Stimulated activated CD8-positive, alpha-beta memory T cell treated with anti-CD3 and anti-CD28 coated beads, Interleukin-15, amount 100 ng/mL, for 48 hours (primary cell): ENCODE measurements at places on chromosomes 5 and 9.

GRCh38 chr5:105448271-105448670 is 1885.7 kb upstream of the NUDT12 start:
- no peak for DNase-seq

DNA sequence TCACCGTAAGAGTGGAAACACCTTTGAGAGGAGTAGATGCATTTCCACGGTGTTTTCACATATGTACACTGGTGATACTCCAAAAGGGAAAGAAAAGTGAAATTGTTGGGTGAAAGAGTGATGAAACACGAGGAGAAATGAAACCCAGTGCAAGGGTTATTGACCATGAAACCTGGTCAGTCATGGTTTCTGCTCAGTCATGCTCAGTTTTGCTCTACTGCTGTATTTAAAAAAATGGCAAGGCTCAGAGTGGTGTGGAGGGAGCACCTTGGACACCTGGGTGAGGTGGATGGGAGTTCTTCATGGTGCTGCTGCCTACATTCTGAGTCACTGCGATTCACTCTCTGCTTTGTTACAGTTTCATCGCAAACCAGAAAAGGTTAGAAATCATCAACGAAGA is 32.3 kb downstream of the NTRK2 start:
- no peak for DNase-seq

DNA sequence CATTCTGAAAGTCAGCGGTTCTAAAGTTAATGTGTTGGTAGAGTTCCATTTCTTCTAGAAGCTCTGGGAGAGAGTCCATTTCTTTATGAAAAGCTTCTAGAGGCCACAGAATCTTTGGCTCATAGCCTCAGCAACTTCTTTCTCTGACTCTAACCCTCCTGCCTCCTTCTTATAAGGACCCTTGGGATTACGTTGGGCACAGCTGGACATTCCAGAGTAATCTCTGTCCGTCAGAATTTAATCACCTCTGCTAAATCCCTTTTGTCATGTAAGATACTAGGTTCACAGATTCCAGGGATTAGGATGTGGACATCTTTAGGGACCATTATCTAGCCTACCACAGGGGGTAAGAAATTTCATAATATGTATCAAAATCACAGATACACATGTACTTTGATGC is 22.6 kb upstream of the ANKDD1B start:
- no peak for DNase-seq

DNA sequence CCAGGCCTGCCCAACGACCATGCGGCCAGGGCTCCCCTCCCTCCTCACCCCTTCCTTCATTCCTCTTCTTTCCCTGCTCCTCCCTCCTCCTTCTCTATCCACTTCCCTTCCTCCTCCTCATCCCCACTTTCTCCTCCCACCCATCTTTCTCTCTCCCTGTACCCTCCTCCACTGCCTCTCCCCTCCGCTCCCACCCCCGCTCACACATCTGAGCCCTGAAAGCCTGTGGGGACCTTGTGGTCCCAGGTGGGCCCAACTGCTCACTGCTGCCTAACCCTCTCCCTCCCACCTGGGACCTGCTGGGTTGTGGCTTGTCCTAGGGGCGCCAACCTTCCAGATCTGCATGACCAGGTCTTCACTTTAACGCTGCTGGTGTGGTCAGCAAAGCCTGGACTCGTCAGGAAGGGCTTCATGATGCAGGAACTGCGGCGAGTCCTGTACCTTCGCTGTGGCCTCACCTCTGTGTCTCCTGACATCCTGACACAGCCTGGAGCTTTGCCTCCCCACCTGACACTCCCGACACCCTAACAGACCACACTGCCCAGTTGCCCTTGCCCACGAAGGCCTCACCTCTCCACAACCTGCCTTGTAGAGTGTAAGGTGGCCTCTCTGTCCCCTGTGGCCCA is 34.6 kb downstream of the C5orf15 start:
- DNase-seq = no peak

DNA sequence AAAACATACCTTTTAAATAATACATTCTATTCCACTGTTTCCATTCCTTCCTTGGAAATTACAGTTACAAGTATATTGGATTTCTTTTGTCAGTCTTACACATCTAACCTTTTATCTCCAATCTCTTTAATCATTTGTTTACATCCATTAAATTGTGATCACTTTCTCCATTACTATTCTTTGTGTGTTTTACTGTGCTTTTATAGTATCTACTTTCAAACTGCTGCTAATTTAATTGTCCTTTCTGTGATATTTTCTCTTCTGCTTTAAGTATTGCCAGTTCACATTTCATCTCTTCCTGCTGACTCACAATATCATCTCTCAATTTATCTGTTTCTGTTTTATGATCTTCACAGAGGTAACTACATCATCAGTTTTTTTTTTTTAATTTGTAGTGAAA is 39.6 kb downstream of the AGTPBP1 start:
- no peak for DNase-seq

DNA sequence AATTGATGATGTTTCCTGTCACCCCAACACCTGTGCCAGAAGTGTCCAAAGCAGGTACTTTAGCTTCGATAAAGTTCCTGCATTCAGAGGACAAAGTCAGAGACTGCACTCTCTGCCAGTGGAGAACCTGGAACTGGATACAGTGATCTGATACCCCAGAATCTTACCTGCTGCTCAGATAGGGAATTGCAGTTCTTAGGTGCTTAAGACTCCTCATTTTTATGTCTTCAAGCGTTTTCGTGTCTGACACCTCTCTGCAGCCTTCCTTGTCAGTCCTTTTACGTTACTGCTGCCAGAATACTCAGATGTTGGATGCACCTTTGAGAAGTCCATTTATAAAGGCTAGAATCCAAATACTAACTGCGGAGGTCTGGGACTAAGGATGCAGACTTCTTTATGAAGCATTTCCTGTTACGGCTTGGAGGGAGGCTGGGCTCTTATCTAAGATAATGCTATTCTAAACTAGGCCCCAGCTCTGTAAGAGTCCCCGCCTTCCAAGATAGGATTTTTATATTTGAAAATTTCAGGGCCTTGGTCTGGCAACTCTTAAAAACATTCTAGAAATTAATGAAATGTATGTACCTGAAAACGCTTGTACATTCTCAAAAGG is 1.9 kb downstream of the ISOC1 start:
- DNase-seq = no peak

GRCh38 chr9:115200711-115201505 is 83.0 kb upstream of the TNC start:
- DNase-seq = no peak

GRCh38 chr9:18260521-18260920 is 213.4 kb upstream of the ADAMTSL1 start:
- DNase-seq = no peak

GRCh38 chr5:71841107-71841506 is 122.0 kb downstream of the CARTPT start:
- DNase-seq = no peak

- DNase-seq = no peak
Observed at GRCh38 chr5:30765227-30765626, 428.3 kb upstream of the CDH6 start.

DNA sequence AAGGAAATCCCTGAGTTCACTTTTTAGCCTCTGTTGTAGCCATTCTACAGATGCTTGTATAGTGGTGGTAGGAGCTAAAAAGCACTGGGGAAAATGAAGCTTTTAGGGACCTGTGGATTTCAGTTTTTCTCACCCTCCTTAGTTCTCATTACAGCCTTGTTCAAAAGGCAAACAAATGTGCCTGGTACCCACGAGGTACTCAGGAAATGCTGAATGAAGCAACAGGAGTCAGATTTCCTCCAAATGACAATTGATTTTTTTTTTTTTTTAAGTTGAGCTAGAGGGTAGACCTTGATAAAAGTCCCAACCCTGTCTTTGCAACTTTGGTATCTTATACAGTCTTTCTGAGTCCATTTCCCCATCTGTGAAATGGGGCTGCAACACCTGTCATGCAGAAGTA is 21.3 kb upstream of the TMOD1 start:
- DNase-seq = no peak
